GM19239 (cell line): ENCODE measurements at places on chromosomes 13 and 19.

GRCh38 chr19:48351341-48351752, 12.4 kb downstream of the TMEM143 start:
- DNase-seq = peak; percentile 72

DNA sequence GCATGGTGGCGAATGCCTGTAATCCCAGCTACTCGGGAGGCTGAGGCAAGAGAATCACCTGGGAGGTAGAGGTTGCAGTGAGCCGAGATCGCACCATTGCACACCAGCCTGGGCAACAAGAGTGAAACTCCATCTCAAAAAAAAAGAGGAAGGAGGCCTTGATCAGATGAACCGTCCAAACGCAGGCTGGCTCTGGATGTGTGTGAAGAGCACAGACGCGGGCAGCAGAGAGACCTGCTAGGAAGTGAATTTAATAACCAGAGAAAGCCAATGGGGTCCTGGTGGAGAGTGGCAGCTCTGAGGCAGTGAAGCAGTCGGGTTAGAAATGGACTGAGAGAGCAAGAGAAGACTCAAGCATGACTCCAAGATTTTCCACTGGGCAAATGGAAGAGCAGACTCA, 136.5 kb downstream of the RNF17 start:
- DNase-seq = no peak

- DNase-seq = no peak
These were observed 387.2 kb downstream of the GPC5 start for GRCh38 chr13:91785431-91786119.

- DNase-seq = no peak
These were observed 6.5 kb upstream of the FKRP start for GRCh38 chr19:46739290-46739771.

DNA sequence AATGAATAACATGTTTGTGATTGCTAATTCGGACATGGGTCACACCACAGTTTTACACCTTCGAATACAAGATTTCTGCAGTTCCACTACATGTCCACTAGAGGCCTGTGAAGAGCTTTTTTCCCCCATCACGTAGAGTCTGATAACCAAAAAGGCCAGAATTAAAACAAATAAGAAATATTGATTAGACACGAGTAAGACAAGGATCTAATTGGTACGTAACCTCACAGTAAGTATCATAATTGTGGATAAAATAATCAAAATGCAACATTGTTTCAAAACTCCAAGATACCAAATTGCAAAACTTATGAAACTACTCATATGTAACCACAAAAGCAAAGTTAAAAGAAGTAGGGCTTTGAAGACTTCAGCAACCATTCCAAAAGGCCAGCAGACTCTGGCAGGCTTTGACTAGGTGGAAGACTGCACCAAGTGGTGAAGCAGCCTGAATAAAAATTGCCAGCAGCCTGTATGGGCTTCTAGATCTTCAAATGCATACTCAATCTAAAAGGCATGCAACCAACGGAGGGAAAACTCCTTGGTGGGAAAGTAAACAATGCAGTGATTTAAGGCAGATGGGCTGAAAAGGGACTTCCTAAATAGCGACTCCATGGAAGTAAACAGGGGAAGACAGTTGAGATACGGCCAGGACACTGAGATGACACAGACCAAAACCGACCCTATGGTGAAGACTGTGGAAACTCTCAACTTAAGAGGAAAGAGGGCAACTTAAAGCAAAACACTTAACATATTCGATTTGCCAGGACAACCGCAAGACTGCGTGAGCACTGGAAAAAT, 56.7 kb downstream of the STARD13 start:
- peak; percentile 21 for DNase-seq

DNA sequence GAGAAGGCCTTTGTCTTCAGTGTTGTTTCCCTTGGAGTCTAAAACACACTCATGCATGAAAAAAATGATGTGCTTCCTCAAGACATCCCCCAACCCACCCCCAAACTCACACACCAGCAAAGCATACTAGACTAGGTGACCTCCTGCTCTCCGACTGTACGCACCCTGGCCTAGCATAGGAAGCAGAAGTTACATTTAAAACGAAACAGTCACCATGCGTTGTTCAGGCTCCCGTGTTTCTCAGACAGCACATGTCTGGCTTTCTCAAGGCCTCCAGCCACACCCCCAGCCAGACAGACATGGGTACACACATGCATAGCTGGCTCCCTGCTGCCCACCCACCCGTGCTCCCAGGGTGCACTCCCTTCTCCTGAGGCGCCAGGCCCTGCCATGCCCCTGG, 28.7 kb upstream of the C1QTNF9 start:
- DNase-seq = peak; percentile 31

- no peak for DNase-seq
These were observed 12.4 kb downstream of the MAST3 start for GRCh38 chr19:18109733-18110608.

- no peak for DNase-seq
These were observed 1075.1 kb upstream of the MIR17HG start for GRCh38 chr13:90272356-90272755.

GRCh38 chr19:56838909-56839651, 1.4 kb downstream of the PEG3 start:
- no peak for DNase-seq

DNA sequence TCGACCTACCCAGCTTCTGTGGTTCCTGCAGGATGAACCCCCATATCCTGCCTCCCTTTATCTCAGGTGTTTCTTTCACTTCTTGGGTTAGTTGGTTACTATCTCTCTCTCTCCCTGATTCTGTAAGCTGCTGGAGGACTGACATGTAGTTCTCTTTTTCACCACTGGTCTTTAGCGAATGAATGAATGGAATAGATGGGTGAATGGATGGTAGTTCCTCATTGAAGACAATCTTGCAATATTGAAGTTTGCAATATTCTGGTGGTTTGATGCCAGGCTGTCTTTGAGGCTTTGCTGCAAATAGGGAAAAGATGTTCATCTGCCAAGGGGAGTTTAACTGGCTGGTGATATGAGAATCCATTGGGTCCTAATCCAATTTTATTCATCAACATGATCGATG, 120.2 kb downstream of the UBL3 start:
- DNase-seq = no peak

GRCh38 chr13:94007072-94007471, 472.4 kb downstream of the DCT start:
- DNase-seq = no peak

GRCh38 chr13:100875392-100876043, 200.9 kb upstream of the TMTC4 start:
- no peak for DNase-seq

- no peak for DNase-seq
These were observed 38.4 kb upstream of the TCF3 start for GRCh38 chr19:1690699-1691307.

- no peak for DNase-seq
These were observed 106.7 kb downstream of the RAP2A start for GRCh38 chr13:97540696-97541095.

- DNase-seq = no peak
These were observed 98.5 kb downstream of the MIPEP start for GRCh38 chr13:23790577-23791170.

- DNase-seq = no peak
These were observed 4.0 kb upstream of the ZNF8 start for GRCh38 chr19:58274771-58275201.

GRCh38 chr13:102970542-102970941, 95.7 kb downstream of the SLC10A2 start:
- DNase-seq = peak; percentile 36

DNA sequence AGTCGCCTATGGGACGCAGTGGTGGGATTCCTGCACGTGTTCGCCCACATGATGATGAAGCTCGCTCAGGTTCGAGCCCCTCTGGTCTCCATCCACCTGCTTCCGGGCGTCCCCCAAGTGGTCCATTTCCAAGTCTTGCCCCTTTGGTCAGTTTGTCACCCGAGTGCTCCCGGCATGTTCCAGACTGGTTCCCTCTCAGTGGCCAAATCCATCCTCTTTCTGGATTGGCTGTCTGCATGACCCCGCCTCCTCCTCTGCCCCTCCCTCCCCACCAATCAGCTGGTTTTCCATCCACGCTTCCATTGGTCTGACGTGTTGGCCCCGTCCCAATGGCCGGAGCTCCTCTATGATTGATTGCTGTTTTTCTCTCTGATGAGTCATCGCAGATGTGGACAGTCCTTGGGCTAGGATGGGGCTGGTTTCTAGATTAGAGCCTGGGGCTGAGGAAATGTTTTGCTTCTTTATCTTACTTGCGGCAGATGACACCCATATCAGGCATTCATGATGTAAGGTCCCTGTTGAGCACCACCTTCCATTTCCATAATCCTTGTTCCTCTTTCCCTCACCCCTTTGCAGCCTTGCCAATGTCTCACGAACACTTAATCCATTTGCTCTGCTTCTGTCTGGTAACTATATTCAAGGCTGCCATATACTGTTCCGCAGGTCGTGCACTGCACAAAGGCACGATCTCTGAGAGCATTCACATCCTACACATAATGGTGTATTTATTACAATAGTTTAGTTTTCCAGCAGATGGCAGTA, 73.8 kb downstream of the MAP4K1 start:
- no peak for DNase-seq

GRCh38 chr19:35585848-35586247, at the start of gene PMIS2:
PMIS2 (plus strand) TSS chr19:35586173; CDS start chr19:35586260, 87 bp downstream.
- no peak for DNase-seq

DNA sequence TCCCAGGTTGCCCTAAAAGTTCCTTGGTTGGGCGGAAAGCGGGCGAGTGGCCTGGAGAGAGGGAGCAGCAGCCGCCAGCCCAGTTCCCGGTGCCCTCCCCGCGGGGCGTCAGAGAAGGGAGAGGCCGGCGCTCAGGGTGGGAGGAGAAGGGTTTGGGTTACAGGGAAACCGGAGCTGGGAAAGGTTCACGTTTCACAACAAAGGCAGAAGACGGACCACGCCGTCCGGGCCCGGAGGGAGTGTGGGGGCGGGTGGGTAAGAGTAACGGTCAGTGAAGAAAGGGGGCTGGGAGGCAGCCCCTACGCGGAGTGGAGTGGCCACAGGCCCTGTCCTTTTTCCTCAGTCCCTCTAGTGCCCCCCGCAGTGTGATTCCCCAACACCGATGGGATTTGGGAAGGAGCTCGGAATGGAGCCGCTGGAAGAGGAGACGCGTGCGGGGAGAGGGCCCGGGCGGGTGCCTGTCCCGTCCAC, 1.6 kb downstream of the SIX5 start:
- DNase-seq = no peak
